ENCODE measurements at places on chromosomes 12 and 14.

DNA sequence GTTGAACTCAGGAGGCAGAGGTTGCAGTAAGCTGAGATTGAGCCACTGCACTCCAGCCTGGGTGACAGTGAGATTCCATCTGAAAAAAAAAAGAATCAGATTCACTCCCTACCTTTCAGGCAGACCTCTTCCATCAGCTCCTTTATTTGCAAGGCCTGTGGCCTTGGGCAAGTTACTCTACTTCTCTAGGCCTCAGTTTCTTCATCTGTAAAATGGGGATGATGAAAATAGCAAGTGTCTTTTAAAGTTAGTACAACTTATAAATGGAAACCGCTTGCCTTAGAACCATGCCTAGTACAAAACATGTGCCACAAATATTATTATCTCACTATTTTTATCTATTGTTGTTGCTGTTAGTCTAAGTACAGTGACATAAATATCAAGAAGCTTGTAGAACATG, 84.3 kb downstream of the STAB2 start:
- H3K27ac ChIP-seq, result no peak overlapping the region
- no peak overlapping the region for H3K4me3 ChIP-seq
- no peaks in the 10 kb centered on the region for H3K36me3 ChIP-seq
- no peak for DNase-seq

DNA sequence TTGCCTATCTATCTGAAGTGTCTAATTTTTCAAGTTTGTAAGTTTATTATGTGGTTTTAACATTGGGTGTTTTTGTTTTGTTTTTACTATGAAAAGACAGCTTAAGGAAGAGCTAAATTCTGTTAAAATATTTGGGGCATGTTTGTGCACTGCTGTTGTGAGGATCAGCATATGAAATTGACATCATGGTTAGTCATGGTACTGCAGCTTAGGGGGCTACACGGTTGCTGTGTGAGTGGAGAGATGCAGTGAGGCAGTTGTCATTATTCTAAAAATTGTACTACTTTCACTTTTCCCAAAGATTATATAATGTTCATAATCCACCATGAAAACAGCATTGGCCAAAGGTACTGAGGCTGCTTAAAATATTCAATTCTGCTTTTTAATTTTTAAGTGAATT, 49.0 kb downstream of the ZC3H14 start:
- no peak overlapping the region for H3K27ac ChIP-seq
- DNase-seq, result no peak
- H3K4me3 ChIP-seq, result no peak overlapping the region
- H3K36me3 ChIP-seq, result peaks cover 43% of the 10 kb centered on the region

DNA sequence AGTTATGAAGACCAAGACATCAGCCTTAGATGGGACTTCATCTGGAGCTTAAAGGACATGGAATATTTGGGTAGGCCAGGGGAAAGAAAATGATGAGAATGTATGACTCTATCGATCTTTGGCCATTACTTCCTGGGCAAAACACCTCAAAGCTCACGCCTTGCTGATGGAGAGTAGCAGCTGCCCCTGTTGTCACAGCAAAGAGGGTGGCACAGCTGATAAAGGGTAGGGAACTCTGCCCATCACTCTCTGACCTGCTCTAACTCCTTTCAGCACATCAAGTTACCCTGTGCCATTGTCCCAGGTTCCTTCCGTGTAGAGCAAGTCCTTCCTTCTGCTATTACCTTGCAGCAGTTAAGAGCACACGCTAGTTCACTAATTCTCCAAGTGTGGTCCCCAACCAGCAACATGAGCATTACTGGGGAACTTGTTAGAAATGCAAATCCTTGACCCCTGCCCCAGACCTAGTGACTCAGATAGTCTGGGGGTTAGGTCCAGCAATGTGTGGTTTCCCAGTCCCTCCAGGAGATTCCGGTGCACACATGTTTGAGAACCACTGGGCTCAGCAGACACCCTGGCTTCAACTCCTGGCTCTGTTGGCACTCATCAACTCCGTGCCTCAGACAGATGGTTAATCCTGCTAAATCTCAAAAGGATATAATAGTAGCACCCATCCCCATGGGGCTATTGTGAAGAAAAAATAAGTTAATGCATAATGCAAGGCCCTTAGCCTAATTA, 93.7 kb upstream of the EEA1 start:
- no peaks in the 10 kb centered on the region for H3K4me1 ChIP-seq
- no peaks in the 10 kb centered on the region for H3K36me3 ChIP-seq
- no peak overlapping the region for H3K27ac ChIP-seq
- H3K27me3 ChIP-seq, result no peaks in the 10 kb centered on the region
- DNase-seq, result no peak

DNA sequence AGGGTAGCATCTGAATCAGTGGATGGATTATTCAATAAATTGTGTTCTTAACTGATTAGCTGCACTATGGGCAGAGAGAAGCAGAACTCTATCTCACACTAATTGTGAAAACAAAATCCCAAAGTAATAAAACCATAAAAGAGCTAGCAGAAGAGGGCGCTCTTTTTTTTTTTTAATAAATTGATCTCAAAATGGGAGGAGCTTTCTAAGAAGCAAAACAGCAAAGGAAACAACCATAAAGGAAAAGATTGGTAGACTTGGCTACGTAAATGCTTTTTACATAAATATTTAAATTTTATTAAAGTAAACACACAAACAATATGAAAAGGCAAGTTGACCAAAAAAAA, 1.5 kb upstream of the TM7SF3 start:
- H3K4me1 ChIP-seq, result peaks cover 17% of the 10 kb centered on the region
- no peaks in the 10 kb centered on the region for H3K36me3 ChIP-seq
- no peak overlapping the region for H3K4me3 ChIP-seq

DNA sequence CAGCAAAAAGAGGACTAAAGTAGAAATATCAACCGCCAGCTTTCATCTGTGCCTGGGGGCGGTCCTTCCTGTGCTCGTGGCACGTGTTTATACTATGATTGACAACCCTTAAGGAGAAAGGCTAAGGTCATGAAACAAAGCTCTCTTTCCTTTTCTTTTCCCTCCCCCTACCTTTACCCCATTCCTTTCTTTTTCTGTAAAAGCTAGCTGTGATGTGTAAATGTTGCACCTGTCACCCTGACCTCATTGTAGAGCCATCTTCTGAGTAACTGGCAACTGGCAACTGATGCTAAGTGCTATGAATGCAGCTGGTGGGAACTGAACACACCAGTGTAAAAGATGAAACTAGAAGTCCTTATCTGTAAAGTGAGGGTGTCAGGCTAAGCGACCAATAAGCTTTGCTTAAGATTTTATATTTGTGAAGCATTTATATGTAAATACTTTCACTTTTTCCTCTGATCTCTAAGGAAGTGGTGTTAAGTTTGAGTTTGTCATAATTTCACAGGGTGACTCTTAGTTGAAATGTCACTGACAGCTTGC, 102.8 kb upstream of the BCAT1 start:
- H3K27ac ChIP-seq, result no peak overlapping the region
- DNase-seq, result no peak
- no peaks in the 10 kb centered on the region for H3K27me3 ChIP-seq

DNA sequence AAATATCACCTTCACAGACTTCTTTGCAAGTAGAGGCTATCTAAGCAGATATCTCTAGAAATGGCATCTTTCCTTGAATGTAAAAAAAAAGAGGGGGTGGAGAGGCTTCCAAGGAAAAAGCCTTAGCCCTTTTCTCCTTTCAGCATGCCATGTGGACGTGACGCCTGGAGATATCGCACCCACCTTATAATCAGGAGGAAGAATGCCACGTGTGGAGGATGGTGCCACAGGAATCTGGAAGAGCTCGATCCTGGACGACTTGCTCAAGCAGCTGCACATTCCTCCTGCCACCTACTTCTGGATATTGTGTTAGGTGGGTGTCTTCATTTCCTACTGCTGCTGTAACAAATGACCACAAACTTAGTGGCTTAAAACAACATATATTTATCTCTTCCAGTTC, 203.6 kb downstream of the NUAK1 start:
- DNase-seq, result peak; percentile 52
- peaks cover 40% of the 10 kb centered on the region for H3K4me1 ChIP-seq
- H3K27me3 ChIP-seq, result no peaks in the 10 kb centered on the region
- no peak overlapping the region for H3K4me3 ChIP-seq

DNA sequence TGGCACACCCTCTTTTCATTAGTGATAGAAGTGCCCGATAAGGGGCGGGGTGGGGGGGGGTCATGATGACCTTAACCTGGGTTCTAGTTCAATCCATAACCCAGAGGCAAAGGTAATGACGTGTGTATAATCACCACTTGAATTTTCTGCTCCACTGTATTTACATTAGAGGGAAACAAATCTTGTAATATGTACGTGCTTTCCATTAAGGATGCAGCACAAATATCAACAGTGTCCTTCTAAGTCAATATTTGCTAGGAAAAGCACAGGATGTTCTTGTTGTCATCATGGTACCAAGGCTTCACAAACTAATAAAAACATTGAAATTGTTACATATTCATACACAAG, 121.2 kb upstream of the SLC38A2 start:
- peak overlapping the region; percentile 95 for H3K27ac ChIP-seq
- no peaks in the 10 kb centered on the region for H3K36me3 ChIP-seq
- H3K27me3 ChIP-seq, result peaks cover 4% of the 10 kb centered on the region
- H3K4me1 ChIP-seq, result peaks cover 42% of the 10 kb centered on the region
- peak overlapping the region; percentile 31 for H3K4me3 ChIP-seq

DNA sequence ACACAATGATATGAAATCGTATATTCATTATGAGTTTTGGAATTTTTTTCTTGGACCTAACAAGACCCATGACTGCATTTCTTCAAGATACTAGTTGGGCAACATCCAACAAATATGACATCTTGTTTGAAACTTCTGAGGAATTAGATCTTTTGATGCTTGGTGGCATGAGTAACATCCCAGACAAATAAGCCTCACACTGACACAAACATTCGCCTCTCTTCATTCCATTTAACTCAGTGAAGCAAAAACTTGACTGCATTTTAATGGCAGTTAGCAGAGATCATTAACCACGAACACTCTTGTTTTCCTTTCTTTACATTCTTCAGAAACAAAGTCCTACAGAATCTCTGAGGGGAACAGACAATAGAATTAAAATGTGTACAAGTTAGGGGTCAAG, 758.3 kb downstream of the C12orf50 start:
- H3K27me3 ChIP-seq, result no peaks in the 10 kb centered on the region
- no peak overlapping the region for H3K4me3 ChIP-seq
- DNase-seq, result no peak

GRCh38 chr14:92105893-92106142, 564 bp downstream of the ATXN3 start:
- peak overlapping the region; percentile 98 for H3K4me3 ChIP-seq
- no peaks in the 10 kb centered on the region for H3K36me3 ChIP-seq
- peak overlapping the region; percentile 86 for H3K27ac ChIP-seq
- no peaks in the 10 kb centered on the region for H3K27me3 ChIP-seq

GRCh38 chr12:53205747-53206419, 1.2 kb downstream of the ITGB7 start:
- DNase-seq, result peak; percentile 39
- H3K36me3 ChIP-seq, result peaks cover 1% of the 10 kb centered on the region
- no peak overlapping the region for H3K27ac ChIP-seq
- H3K4me1 ChIP-seq, result peaks cover 7% of the 10 kb centered on the region

DNA sequence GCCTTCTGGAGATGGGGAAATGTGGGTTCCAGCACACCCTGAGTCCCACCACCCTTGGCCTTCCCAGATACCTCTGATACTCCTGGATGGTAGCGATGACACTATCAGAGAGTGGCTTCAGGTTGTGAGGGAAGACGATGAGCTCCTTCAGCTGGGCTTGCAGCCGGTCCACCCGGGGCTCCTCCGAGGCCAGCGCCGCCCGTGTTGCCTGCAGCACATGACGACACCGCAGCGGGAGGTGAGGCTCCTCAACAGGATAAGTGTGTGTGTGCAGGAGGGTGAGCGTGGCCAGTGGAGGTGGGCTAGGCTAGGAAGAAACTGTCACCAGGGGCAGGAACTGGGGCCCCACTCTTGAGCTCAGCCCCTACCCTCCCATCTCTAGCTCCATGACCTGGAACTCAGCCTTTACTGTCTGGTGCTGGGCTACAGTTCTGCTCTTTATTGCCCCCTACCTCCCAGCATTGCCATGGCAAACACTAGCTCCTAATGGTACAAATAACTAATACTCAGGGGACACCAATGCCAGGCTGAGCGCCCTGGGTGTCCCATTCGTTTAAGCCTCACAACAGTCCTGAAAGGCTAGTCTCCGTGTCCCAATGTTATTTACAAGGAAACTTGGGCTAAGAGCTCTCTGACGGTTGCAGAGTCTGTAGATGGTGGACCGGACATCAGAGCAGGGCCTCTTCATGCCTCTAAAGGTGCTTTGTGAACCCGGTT, 64.1 kb downstream of the SYNE3 start:
- no peak overlapping the region for H3K27ac ChIP-seq
- no peak overlapping the region for H3K4me3 ChIP-seq
- peaks cover 17% of the 10 kb centered on the region for H3K36me3 ChIP-seq
- H3K27me3 ChIP-seq, result no peaks in the 10 kb centered on the region
- DNase-seq, result no peak

All from SJSA1 (cell line).